ENCODE measurements at places on chromosomes 5 and 9. TPM values are rescaled to one million over a fixed set of nuclear protein-coding genes. Genes with fewer than 3 reads are reported as not detected.

- DNase-seq = no peak
Observed at GRCh38 chr5:113682497-113683136, 169.1 kb downstream of the YTHDC2 start.

DNA sequence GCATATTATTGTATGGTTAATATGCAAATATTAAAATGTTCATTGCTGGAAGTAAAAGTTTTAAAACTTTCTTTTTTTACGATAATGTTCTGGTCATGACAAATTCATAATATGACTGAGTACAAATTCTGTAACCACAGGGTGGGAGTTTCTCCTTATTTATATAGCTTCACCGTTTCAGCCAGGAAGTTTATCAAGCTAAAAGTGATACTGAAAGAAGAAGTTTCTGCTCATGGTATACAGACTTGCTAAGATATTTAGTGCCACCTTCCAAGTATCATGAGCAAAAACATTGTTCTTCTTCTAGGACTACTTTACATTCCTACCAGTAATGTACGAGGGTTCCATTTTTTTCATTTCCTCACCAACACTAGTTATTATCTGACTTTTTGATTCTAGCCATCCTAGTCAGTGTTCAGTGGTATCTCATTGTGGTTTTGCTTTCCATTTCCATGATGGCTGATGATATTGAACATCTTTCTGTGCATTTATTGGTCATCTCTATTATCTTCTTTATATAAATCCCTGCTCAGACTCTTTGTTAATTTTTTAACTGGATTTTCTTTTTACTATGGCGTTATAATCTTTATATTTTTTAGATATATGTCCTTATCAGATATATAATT lies 94.2 kb upstream of the PRRC1 start:
- DNase-seq = no peak

GRCh38 chr5:176379881-176380280 lies 8.5 kb downstream of the NOP16 start:
- DNase-seq = no peak

GRCh38 chr5:66718374-66719002 lies 122.3 kb downstream of the MAST4 start:
- DNase-seq = no peak

DNA sequence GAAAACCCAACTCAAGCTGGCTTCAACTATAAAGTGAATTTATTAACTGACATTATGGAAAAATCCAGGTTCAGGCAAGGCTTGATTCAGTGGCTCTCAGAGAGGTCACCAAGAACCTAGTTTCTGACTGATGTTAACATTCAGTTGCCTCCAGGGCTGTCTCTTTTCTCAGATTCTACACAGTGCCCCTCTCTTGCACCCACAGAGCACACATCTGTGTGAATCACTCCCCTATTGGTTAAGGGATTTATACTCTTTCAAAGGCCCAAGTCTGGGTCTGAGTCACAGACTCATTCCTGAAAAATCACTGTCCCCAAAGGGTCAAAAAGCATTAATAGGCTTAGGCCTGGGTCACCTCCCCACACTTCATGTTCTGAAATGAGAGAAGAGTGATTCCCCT lies 6.2 kb upstream of the HAVCR2 start:
- no peak for DNase-seq

- DNase-seq = peak; percentile 85
Observed at GRCh38 chr9:34379334-34380033, 2.8 kb upstream of the MYORG start.

GRCh38 chr5:1511651-1512540 lies 11.9 kb downstream of the LPCAT1 start:
- no peak for DNase-seq

GRCh38 chr9:108156270-108156998 lies 666.9 kb upstream of the KLF4 start:
- DNase-seq = no peak

- DNase-seq = no peak
Observed at GRCh38 chr5:10854506-10855277, 93.7 kb upstream of the DAP start.

GRCh38 chr5:69498384-69498783 lies 5.8 kb downstream of the OCLN start:
- no peak for DNase-seq

DNA sequence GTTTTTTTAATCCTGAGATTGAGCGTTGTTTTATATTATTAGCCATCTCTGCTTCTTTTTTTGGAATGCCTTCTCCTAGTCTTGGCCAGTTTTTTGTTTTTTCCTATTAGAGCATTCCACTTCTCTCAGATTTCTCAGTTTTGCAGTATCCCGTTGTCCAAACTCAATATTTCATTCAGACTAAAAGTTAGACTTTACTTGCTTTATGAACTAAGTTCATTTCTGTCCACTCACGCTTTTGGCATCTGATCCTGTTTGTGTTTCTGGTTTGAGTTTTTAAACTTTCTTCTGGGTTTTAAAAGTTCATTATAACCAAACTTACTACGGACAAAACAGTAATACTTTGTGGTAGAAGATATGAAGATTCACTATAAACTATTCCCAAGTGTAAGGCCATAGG lies 288.3 kb upstream of the MPDZ start:
- DNase-seq = no peak

DNA sequence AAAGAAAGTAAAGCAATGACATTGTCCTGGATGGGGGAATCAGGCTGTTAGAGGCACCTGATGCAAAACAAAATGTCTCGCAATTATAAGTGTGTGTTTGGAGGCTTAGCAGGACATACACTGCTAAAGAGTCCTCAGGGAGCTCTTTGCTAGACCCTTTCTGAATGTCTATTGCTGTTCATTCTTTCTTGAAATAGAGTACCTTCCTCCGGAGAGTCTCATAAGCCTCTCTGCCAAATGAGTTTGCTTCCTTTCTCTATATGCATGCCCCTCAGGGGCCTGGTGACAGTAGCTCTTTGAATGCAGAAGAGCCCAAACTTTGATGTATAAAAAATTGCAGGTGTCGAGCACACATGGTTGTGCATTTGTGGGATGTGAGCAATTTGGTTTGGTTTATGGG lies 26.4 kb upstream of the ADAMTSL1 start:
- no peak for DNase-seq

- no peak for DNase-seq
Observed at GRCh38 chr5:42779083-42779482, 22.5 kb downstream of the CCDC152 start.

DNA sequence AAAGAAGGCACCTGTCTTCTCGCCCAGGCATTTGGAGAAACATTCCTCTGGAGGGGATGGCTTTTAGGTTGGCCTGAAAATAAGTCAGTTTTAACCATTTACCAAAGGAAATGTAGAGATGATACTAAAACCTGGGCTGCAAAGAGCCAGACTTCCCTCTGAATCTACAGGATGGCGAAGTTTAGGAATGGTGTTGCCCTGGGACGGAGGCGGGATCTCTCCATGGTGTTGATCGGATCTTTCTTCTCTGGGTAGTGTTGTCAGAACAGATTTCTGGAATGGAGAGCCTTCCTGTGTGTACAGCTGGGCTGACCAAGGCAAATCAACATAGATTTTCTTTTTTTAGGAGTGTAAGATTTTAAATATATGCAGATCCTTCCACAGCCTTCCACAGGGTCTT lies 159.2 kb downstream of the PDZD2 start:
- DNase-seq = no peak

DNA sequence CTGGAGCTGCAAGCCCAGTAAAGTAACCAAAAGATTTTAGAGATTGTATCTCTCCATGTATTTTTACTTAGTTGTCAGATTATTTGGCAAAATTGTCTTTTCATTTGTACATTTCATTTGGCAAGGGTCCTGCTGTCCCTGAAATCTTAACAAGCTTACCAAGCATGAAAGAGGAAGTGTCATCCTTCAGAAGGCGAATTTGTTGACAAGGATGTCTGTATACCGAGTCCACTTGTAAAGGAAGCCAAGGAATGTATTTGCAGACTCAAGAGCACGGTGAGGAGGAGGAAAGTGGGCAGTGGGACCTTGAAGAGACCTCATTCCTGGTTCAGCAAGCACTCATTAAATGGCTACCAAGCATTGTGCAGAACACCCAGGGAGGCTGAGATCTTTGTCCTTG lies 7.5 kb upstream of the OTULINL start:
- DNase-seq = no peak

DNA sequence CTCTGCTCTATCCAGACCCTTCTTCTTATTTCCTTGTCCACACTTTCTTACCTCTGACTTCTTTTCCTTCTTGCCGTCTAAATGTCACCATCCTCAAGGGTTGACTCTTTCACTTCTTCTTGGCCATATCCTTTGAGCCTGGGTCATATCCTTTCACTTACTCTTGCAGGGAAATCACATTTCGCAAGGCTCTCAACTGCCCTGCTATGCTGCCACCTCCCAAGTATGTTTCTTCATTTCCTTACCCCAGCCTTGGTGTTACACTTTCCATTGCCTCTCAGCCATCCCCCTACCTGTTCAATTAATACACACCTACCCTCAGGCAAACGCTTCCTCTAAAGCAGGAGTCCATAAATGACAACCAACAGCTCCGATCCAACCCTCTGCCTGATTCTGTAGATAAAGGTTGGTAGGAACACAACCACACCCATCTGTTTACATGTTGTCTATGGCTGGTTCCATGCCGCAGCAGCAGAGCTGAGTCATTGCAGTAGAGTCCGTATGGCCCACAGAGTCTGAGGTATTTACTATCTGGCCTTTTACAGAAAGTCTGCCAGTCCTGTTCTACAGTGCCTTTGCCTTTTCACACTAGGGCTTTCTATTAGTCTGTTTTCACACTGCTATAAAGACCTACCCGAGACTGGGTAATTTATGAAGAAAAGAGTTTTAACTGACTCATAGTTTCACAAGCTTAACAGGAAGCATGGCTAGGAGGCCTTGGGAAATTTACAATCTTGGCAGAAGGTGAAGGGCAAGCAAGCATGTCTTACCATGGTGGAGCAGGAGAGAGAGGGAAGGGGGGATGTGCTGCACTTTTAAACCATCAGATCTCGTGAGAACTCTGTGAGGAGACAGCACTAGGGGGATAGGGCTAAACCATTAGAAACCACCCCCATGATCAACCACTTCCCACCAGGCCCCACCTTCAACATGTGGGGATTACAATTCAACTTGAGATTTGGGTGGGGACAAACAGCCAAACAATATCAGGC lies 97.9 kb downstream of the SV2C start:
- DNase-seq = no peak

GRCh38 chr5:80754900-80755299 lies 100.1 kb upstream of the DHFR start:
- no peak for DNase-seq

GRCh38 chr5:178314061-178314660 lies 81.6 kb upstream of the PHYKPL start:
- DNase-seq = no peak

DNA sequence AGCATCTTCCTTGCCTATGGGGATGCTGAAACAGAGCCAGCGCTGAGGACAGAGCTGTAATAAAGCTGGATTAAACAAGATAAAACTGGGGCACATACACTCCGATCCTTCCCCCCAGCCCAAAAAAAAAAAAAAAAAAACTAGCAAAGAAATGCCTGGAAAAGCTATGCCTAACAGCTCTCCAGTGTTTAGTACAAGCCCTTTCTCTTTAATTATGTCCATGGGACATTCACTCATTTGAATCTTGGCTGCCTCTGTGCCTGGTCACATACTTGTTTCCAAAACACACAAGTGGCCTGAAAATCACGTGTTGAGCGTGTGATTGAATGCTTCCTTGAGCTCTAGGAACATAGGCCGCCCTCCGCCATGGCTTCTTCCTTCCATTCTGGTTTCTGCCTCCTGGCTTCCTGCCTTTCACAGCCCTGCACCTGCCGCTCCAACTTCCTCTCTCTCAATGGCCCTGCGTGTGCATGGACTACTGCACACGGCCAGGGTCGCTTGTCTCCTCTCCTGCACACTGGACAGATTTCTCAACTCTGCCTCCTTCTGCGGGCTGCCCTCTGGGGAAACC lies 111.0 kb upstream of the RETREG1 start:
- DNase-seq = no peak

DNA sequence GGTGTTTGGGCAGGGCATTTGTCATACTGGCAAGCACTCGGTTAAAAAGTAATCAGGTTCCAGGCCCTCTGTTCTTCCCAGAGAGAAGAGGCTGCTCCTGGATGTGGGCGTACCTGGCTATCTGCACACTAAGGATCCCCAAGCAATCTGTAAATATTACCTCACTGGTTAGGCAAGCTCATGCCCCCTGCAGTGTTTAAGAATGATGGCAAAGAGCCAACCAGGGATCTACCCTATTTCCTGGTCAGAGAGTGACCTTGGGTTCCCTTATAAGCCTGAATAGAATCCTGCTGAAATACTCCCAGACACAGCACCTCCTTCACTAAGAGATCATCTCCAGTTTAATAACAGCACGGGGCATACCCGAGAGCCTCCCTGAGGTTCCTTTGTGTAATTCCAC lies 181.2 kb downstream of the PIK3R1 start:
- DNase-seq = no peak

DNA sequence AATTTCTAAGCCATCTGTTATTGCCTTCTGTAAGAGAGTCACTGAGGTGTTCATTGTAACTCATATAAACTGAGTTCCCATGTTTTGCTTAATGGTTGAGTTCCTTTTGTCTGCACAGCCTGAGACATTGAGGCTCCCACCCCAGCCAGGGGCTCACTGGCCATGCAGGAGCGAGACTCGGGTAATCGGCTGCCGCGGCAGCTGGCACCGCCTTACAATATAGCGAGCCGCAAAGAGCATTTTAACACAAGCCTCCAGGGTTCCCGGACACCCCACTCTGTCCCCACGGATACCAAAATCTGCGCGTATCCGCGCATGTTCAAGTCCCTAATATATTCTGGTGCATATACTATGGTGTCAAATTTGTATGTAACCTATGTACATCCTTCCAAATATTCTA lies 24.4 kb upstream of the GLDC start:
- no peak for DNase-seq

- no peak for DNase-seq
Observed at GRCh38 chr5:5467737-5468136, 45.3 kb downstream of the ICE1 start.

DNA sequence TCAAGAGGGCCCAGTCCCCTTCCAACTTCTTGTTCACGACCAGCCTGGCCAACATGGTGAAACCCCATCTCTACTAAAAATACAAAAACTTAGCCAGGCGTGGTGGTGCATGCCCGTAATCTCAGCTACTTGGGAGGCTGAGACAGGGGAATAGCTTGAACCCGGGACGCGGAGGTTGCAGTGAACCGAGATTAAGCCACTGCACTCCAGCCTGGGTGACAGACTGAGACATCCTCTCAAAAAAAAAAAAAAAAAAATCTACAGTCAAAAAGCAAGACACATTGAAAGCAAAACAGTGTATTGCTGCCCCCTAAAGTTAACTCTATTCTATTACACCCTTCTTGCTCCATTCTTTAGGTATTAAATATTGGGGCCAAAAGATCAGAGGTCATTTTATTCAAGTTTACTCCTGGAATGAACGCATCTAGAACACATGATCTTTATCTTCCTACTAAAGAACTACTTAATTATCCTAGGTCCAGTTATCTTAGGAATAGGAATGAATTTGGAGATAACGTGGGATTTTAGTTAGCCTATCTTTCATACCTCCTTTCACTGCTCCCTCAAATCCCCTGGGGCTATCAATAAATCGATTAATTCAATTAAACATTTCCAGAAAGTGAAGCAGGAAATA lies 2.4 kb downstream of the ATG12 start:
- DNase-seq = no peak

The ZFP2 gene
- total RNA-seq = 0.50 TPM

The CCL27 gene
- not detected for total RNA-seq

The ABCA2 gene
- 120 TPM for total RNA-seq

The TAF11L5 gene
- not detected for total RNA-seq

The TUBB4B gene
- 81.0 TPM for total RNA-seq

The TPD52L3 gene
- not detected for total RNA-seq

The NME5 gene
- not detected for total RNA-seq

The PCDHGB6 gene
- 0.20 TPM for total RNA-seq

The SLC9A3 gene
- total RNA-seq = 1.6 TPM

The TMEM171 gene
- not detected for total RNA-seq
